ENCODE measurements at places on chromosomes 7 and 10. TPM values are rescaled to one million over a fixed set of nuclear protein-coding genes. Genes with fewer than 3 reads are reported as not detected.

DNA sequence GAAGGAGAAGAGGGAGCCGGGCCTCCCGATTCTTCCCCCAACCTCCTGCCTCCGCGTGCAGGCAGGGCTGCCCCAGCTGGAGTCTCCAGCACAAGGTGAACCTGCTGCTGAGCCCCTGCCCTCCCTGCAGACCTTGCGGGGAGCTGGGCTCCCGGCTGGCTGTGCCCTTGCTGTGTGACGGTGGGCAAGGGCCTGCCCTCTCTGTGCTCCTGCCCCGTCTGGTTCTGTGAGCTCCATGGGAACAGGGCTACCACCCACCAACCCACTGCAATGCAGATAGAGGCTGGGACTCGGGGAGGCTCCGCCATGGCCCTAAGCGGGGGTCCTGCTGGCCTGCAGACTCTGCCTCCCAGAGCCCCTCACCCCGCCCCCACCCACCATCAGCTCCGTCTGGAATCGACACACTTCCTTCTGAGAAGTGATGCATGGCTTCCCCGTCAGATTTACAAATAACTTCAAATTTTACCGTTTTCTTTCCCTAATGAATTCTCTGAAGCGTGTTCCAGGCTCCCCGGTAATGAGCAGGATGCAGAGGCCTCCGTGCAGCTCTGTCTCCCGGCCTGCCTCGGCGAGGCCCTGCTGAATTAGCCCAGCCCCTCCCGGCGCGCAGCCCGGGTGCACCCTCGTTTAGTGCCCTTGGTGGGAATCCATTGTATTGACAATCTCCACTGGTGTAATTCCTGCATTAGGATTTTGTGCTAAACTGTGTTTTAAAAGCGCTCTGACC lies 111.0 kb downstream of the MICALL2 start:
- no peak overlapping the region for H3K27ac ChIP-seq
- no peaks in the 10 kb centered on the region for H3K36me3 ChIP-seq
- DNase-seq: no peak
- no peak overlapping the region for H3K4me3 ChIP-seq
- peaks cover 9% of the 10 kb centered on the region for H3K27me3 ChIP-seq
- no peaks in the 10 kb centered on the region for H3K4me1 ChIP-seq

- H3K36me3 ChIP-seq: no peaks in the 10 kb centered on the region
- no peaks in the 10 kb centered on the region for H3K4me1 ChIP-seq
- peak overlapping the region; percentile 1 for H3K27ac ChIP-seq
These were observed 17.1 kb downstream of the URGCP start for GRCh38 chr7:43888993-43889945.

DNA sequence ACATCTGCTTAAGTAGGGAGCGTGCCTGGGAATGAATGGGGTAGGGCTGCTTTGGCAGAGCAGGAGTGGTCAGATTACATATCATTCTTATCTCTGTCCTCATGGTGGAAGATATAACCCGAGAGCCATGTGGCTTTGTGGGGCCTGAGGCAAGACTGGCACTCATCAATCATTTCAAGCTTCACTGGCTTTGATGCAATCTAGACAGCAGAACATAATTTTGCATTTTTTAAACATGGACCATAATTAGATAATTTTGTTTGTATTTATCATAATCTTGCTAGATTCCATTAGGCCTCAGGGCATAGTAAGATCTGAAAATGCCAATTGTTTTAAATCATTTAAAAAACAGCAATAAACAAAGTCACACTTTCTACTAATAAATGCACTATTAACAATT lies 480.3 kb downstream of the NXPH1 start:
- DNase-seq: no peak
- no peaks in the 10 kb centered on the region for H3K36me3 ChIP-seq
- no peak overlapping the region for H3K4me3 ChIP-seq
- no peak overlapping the region for H3K27ac ChIP-seq
- H3K27me3 ChIP-seq: no peaks in the 10 kb centered on the region

- DNase-seq: no peak
- H3K27ac ChIP-seq: no peak overlapping the region
- H3K27me3 ChIP-seq: no peaks in the 10 kb centered on the region
- no peaks in the 10 kb centered on the region for H3K4me1 ChIP-seq
- peaks cover 2% of the 10 kb centered on the region for H3K36me3 ChIP-seq
These were observed 28.9 kb downstream of the GNAT3 start for GRCh38 chr7:80482950-80483349.

ANXA8L1 gene
- not detected for total RNA-seq

BUD31 gene
- total RNA-seq: 107 TPM
